Mucosa of gallbladder (tissue), 1 donor: ENCODE measurements at places on chromosomes 3 and 15. TPM values are rescaled to one million over a fixed set of nuclear protein-coding genes. Genes with fewer than 3 reads are reported as not detected.

The IQCF5 gene
- total RNA-seq: not detected

GRCh38 chr3:189744235-189744634 is 113.0 kb downstream of the TP63 start:
- no peak for DNase-seq

DNA sequence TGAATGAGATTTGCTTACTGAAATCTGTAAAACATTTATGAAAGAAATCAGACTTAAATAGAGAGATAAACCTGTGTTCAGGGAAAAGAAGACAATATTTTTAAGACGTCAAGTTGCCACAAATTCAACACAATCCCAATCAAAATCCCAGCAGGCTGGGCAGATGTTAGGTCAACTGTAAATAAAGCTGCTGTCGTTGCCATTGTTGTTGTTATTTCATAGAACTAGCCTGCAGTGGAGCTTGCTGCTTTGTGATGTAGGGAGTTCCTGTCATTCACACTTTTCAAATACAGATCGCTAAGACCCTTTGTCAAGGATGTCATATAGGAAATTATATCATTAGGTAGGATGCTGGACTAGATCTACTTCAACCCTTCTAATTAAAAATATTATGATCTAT is 123.1 kb downstream of the NEO1 start:
- DNase-seq: no peak

GRCh38 chr15:37758412-37758811 is 176.0 kb upstream of the TMCO5A start:
- peak; percentile 85 for DNase-seq

DNA sequence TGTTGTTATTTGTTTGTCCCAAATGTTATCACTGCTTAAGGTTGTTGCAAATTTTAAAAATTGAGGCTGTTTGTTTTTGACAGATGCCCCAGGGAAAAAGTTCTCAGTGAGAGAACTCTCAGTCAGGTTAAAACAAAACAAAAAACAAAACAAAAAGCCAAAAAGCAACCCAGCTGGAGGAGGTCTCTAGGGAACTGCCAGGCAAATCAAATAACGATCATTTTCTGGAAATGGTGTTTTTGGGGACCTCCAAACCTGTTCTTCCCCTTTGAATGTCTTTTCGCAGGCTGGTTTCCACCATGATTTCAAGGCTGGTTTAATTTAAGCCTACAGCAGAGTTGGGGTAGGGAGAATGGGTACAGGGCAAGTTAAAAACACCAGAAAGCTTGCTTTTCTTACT is 27.2 kb downstream of the SPINK8 start:
- no peak for DNase-seq

- DNase-seq: no peak
Measured at GRCh38 chr3:24373198-24373959, 121.3 kb downstream of the THRB start.

GRCh38 chr3:76107935-76108570 is 322.7 kb upstream of the ZNF717 start:
- DNase-seq: peak; percentile 21

DNA sequence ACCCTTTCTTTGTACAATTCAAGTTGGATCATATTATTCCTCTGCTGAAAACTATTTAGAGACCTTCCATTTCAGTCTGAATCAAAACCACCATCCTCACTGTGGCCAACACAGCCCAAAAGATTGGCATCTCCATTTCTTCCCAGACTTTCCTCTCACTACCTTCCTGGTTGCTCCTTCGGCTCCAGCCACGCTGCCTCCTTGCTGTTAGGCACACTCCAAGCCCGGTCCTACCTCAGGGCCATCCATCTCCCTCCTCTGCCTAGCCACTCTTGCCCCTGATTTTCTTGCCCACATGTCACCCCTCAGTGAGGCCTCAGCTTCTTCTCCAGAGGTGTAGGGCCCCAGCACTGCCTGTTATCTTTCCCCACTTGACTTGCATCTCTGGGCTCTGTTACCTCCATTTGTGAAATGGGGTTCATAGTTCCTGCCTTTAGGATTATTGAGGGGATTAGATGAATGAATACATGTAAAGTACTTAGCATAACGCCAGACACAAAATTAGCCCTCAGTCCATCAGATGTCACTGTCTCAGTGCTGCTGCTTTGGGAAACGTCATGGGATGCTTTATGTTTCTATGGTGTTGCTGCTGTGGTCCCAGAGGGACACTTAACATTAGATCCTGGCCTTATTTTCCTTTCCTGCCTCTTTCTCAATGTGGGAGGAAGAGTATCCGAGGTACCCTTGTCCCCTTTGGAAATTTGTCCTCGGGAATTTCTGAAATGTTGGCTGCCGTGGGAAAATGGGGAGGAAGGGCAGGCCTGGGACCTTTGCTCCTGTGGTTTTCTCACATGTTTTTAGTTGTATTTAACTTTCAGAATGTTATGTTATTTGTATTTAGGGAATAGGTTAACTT is 31.3 kb downstream of the SNRK start:
- DNase-seq: no peak

The TTLL13 gene
- 0.32 TPM for total RNA-seq

The LTF gene
- total RNA-seq: 0.83 TPM

DNA sequence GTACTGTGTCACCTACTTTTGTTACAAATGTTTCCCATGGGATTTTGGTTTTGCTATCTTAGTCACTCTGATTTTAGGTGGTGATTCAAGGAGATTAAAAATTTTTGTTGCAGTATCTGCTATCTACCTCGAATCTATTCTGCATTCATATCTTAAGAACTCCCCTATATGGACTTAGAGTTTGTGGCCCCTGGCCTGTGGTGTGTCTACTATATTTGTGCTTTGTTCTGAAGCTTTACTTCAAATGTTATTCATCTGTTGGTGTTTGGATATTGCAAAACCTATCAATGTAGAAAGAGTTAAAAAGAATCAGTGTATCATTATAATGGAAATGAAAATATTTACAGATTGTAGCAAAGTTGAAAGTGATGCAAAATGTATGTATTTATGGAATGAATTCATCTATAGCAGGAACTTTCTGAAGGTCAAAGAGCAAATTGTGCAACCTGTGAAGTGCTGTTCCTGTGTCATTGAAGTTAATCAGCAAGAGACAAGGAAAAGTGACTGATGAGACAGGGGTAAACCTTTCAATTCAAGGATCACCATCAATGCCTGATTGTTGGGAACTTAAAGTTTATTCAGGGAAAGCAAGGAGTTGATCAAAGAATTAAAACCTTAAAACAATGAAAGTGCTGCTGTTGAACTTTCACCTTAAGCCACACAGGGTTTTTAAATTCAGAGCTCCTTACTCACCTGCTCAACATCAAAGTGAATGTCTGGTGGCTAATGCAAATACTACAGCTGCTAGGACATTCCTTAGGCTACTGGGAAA is 71.0 kb downstream of the SLMAP start:
- DNase-seq: no peak

DNA sequence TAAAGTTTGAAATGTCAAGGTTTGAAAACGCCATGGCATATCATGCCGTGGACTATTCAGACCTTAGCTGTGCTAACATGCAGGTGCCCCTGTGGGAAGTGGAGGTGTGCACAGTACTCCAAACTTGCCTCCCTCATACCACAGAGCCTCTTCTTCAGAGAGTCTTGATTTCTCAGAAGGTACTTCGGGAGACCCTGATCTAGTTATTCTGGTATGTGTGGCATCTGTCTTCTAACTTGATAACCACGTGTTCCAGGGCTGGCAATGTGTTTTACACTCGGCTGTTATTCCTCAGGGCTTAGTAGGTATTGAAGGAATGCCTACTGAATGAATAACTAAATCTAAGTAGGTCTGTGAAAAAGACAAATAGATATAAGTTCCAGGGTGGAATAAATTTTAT is 309.9 kb downstream of the CLSTN2 start:
- DNase-seq: no peak

The BAHD1 gene
- 33.1 TPM for total RNA-seq

The EEFSEC gene
- 11.7 TPM for total RNA-seq

DNA sequence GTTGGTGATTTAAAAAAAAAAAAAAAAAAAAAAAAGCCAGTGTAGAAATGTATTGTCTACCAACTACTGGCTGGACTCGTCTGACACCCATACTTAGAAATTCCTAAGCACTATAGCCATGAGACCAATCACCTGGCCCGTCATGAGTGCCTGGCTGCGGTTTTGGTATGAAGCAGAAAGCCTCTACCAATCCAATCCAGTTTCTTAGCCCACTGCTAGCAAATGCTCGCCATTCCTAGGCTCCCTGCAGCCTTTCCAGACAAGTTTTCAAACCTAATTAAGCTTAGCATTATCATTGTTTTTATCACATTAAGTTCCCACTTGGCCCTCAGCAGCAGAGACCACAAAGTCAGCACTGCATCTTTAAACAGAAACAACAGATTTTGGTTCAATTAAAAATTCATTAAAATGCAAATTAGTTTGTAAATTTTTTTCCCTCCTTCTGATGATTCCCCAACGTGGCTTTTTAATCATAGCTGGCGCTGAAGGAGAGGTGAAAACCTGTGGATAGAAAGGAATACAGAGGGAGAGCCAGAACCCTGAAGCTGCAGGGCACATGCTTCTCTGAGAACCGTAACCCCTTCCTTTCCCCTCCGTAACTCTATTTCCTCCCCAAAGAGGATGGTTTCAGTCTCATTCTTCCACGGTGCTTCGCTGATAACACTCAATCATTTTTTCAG is 32.2 kb upstream of the ST8SIA2 start:
- no peak for DNase-seq

DNA sequence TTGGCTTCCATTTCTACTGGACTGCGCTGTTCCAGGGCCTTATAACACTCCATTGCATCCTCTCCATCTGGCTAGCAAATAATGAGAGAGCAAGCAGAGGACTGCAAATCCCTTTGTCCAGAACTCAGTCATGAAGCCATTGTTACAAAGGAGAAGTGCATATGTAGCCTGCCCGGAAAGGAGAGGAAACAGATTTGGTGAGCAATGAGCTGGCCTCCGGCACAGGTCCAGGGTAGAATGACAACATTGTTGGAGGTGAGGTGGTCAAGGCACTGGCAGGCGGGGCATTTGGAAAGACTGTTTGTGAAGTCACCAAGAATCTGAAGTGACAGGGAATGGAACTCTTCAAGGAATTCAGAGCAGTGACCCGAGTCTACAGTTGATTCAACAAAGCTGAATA is 25.0 kb upstream of the ATP1B3 start:
- DNase-seq: no peak

DNA sequence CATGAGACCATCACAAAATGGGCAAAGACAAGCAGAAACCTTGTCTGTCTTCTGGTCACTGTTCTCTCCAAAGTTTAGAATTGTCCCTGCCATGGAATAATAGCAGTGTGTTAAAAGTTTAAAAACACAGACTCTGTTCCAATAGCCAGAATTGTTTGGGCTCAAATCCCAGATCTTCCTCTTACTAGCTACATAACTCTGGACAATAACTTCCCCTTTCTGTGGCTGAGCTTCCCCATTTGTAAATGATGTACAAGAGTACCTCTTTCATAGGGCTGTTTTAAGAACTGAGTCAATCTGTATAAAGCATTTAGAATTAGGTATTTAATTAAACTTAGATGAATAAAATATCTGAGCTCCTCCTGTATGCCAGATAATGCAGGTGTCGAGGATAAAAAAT is 623.0 kb downstream of the NTRK3 start:
- DNase-seq: no peak

DNA sequence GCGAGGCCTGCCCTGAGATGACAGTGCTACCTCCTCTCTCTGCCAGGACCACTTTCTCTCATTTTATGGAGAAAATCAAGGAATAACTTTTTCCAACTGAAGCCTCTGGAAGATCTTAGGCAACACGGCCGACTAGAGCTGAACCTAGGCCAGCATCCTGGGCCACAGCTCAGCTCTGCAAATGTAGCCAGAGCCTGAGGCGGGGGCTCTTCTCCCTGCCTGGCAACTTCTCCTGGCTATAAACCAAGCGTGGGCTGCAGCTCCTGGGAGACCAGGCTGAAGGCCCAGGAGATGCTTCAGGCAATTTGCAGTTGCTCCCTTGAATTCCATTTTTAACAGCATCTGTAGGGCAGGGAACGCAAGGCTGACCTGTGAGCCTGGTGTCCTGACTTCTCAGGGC is 74.9 kb downstream of the CEMIP start:
- no peak for DNase-seq

The SPSB4 gene
- total RNA-seq: 0.29 TPM
